ENCODE measurements at places on chromosomes 6 and 20.

DNA sequence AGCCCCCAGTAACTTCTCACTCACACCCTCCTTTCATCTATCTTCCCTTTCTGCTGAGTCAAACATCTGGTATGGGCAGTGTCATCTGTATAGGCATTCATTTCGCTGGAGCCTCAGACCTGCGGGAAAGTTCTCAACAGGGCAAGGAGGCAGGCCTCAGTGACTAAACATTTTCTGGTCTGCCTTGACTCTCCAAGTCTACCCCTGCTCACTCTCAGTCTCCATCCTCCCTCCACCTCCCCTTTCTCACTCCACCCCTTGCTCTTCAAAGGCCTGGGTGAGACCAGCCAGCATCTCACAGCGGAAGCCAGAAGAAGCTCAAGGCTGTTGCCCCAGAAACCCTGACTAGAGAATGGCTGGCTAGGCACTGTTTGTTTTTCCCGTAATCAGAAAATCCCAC is 105.0 kb upstream of the BEND6 start:
- DNase-seq: no peak

GRCh38 chr6:170371080-170371479 is 64.5 kb downstream of the FAM120B start:
- DNase-seq: no peak

- no peak for DNase-seq
Measured at GRCh38 chr20:57675773-57676172, 34.0 kb downstream of the PMEPA1 start.

- no peak for DNase-seq
Measured at GRCh38 chr6:170148709-170149470, 142.0 kb downstream of the DLL1 start.

DNA sequence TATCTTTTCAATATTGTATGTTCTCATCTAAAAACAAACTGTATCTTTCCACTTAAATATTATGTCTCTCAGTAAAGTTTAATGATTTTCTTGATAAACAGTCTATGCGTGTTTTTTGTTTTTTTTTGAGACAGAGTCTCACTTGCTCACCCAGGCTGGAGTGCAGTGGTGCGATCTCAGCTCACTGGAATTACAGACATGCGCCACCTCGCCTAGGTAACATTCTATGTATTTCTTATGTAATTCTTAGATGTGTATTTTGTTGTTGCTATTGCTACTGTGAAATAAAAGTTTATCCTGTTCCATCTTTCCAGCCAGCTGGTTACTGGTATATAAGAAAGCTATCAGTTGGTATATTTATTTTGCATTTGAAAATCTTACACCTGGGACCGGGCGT is 29.4 kb downstream of the ABHD12 start:
- no peak for DNase-seq

DNA sequence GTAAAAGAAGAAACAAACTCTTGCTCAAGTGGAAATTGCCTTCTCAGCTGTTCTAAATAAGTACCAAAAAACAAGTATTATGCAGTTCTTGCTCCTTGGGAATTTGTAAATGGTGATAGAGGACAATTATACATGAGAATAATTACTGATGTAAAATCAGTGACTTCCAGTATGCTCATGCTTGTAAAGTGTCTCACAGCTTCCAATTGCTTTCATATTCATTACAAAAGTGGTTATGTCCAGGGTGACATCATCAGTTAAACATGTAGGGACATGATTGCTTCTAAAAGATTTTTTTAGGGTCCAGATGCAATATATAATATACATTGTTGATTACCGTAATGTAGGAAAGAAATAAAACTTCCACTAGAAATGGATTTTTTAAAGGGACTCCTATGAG is 122.8 kb upstream of the B3GAT2 start:
- no peak for DNase-seq

- no peak for DNase-seq
Measured at GRCh38 chr20:38126932-38127621, 38.0 kb downstream of the TGM2 start.

DNA sequence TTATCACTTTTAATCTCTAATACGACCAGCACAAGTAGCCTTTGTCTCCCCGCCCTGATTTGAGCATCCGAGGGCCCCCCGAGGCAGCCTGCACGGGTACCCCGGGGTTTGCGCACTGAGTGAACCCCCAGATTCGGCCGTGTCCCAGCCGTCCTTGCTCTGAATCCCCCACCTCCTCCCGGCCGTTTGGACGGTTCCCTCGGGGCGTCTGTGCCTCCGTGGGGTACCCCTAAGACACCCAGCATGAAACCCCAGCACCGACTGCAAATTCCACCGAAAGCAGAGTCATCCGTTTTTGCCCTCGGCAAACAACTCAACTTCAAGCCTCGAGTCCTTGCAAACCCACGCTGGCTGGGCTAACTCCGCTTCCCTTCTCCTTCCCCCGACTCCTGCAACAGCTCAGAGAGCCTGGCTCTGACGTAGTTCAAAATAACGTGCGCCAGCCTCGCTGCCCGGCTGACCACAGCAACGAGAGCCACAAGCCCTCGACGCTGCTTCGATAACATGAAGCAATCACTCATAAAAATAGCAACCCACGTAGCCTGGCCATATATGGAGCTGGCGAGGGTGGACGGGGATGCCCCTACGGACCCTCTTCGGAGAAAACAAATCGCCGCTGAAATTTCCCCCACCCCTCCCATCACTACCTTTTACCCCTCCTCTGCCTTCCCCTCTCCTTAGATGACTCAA is 764 bp upstream of the SNAP25 start:
- DNase-seq: no peak

GRCh38 chr6:7672066-7673062 is 53.5 kb upstream of the BMP6 start:
- no peak for DNase-seq

DNA sequence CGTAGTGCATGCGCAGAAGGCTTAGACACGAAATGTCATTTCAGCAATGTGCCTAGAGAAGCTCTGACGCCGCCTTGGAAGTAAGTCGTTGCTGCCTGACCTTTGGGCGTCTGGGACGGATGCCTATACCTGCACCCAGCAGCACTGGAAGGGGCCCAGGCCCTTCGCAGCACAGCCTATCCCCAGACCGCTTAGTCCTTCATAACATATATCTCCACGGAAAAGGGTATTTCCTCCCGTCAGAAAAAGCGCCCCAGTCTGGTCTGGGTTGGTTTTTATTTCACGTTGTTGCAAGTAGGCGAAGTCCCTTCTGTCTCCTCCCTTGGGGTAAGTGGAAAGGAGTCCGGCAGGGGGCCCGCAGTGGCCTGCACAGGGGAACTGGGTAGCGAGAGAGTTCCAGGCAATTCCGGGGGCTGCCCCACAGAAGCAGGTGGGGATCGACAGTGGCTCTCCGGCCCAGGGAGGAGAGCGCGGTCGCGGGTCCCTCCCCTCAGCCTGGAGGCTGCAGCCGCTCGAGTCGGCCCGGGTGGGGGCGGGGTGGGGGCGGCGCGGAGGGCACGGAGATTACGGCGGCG is 559 bp upstream of the EYA4 start:
- DNase-seq: no peak

DNA sequence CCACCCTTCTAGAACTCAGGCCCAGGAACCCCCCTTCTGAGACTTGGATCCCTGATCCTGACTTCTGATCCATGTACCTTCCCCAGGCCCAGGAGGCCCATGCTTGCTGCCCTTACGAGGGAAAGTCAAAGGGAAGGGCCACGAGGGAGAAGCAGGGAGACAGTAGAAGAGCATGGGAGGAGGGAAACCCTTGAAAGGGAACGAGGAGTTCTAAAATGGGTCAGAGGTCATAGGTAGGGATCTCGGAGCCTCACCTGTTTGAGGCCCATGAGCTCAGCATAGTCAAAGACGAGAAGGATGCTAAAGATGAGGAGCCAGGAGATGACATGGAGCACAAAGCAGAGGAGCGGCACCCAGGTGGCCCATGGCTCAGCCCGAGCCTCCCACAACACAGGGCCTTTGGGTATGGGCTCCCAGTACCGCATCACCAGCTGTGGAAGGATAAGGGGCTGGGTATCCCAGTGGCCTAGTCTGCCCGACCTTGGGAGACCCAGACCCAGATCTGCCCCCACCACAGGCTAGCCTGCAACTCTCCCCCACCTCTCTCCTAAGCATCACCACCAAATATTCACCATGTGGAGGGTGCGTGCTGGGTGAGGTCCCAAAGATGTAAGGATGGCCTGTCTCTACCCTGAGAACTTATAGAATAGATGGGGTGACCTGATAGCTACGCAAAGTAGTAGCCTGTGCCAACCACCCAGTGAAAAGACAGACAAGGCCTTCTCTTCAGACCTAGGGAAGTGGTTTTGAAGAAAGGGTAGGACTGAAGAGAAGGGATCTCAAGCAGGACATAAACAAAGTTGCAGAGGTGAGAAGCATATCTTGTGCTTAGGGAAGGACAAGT is 1.5 kb downstream of the NRM start:
- no peak for DNase-seq

GRCh38 chr6:56364431-56364826 is 117.0 kb upstream of the COL21A1 start:
- no peak for DNase-seq

GRCh38 chr6:22544476-22544875 is 24.9 kb upstream of the HDGFL1 start:
- DNase-seq: no peak

GRCh38 chr6:20791074-20791473 is 256.8 kb downstream of the CDKAL1 start:
- DNase-seq: no peak

Measured in stimulated activated CD4-positive, alpha-beta T cell treated with anti-CD3 and anti-CD28 coated beads, Interleukin-1b, Interleukin-23, amount 100 ng/mL, for 4 hours (primary cell).